Muscle of leg (tissue), 16 donors: ENCODE measurements at places on chromosomes 11 and 22. TPM values are rescaled to one million over a fixed set of nuclear protein-coding genes. Genes with fewer than 3 reads are reported as not detected.

- H3K36me3 ChIP-seq = no peaks in the 10 kb centered on the region
- H3K27ac ChIP-seq = no peak overlapping the region
- no peak overlapping the region for H3K4me3 ChIP-seq
Measured at GRCh38 chr11:133081730-133082452, 450.4 kb downstream of the OPCML start.

DNA sequence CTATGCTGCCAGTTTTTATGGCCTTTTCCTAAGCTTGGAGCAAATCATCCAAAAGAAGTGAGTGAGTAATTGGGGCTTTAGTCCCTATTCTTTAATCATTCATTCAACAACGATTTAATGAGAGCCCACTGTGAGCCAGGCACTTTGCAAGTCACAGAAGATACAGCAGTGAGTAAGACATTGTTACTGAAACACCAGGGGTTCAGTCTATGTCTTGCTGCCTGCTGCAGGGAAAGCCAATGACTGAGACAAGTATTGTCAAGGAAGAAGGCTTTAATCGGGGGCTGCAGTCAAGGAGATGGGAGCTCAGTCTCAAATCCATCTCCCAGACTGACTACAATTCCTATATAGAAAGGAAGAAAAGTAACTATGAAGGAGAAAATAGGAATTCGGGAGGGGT lies 228.3 kb downstream of the FAM181B start:
- DNase-seq = no peak
- no peaks in the 10 kb centered on the region for H3K27me3 ChIP-seq
- H3K27ac ChIP-seq = no peak overlapping the region
- no peaks in the 10 kb centered on the region for H3K4me1 ChIP-seq
- H3K4me3 ChIP-seq = no peak overlapping the region

DNA sequence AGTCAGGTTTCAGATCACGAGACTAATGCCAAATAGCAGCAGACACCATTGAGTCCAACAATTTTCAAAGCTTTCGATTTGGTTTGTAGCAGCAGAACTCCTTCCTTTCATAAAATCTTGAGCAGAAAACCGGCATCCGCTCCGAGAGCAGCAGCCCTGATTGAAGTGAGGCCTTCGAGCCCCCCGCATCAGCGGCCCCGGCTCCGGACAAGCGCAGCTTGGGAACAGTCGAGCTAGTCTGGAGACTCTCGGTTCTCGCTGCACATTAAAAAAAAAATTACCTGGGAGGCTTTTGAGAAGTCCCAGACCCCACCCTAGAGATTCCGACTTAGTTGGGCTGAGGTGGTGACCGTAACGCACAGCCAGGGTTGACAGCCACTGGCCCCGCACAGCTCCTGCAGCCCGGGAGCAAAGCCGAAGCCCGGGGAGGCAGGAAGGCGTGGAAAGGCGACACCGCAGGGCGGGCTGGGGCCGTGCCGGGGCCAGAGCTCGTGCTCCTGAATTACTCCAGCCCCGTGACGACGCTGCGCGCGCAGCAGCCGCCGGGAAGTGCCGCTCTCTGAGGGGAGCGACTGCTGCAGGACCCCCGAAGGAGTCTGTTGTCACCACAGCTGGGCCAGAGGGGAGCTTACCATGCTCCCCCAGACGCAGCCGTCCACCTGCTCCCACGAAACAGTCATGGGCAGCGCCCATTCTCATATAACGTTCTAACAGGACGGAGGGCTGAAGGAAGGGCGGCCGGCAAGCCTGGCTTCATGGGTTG lies 57.8 kb downstream of the SPATA19 start:
- peaks cover 31% of the 10 kb centered on the region for H3K27me3 ChIP-seq
- H3K27ac ChIP-seq = no peak overlapping the region
- DNase-seq = peak; percentile 67
- H3K4me3 ChIP-seq = peak overlapping the region; percentile 22
- H3K36me3 ChIP-seq = no peaks in the 10 kb centered on the region

The ANO1 gene
- 5.8 TPM for total RNA-seq

DNA sequence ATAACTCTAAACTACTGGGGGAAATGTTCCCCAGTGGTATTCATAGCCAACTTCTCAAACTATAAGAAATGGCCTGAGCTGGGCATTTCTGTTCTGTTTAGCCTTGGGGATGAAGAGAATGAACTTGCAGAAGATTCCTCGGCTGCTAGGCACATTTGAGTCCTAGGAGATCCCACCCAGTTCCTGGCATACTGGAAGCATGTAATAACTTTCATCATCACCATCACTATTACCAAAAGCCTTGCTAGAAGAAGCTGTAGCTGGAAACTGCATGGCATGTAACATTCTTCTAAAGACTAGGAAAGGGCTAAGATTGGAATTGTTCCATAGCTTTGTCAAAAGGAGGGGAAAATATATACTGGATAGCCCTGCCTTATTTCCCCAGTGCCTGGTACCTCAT lies 40.1 kb upstream of the SLC1A2 start:
- H3K4me1 ChIP-seq = no peaks in the 10 kb centered on the region
- DNase-seq = no peak
- H3K27ac ChIP-seq = no peak overlapping the region
- peaks cover 5% of the 10 kb centered on the region for H3K27me3 ChIP-seq
- no peaks in the 10 kb centered on the region for H3K36me3 ChIP-seq
- H3K4me3 ChIP-seq = no peak overlapping the region

GRCh38 chr22:45164270-45165088 lies 754 bp downstream of the NUP50 start:
- peak overlapping the region; percentile 86 for H3K4me3 ChIP-seq
- H3K4me1 ChIP-seq = peaks cover 15% of the 10 kb centered on the region
- peak overlapping the region; percentile 87 for H3K27ac ChIP-seq
- H3K27me3 ChIP-seq = no peaks in the 10 kb centered on the region
